ENCODE measurements at places on chromosomes 2 and 18.

- no peak for DNase-seq
These were observed 276.0 kb downstream of the MTX2 start for GRCh38 chr2:176544991-176545956.

- DNase-seq: no peak
These were observed 598.1 kb upstream of the LRRTM4 start for GRCh38 chr2:78120275-78120674.

- no peak for DNase-seq
These were observed 155.1 kb upstream of the RASGRP3 start for GRCh38 chr2:33321236-33321771.

DNA sequence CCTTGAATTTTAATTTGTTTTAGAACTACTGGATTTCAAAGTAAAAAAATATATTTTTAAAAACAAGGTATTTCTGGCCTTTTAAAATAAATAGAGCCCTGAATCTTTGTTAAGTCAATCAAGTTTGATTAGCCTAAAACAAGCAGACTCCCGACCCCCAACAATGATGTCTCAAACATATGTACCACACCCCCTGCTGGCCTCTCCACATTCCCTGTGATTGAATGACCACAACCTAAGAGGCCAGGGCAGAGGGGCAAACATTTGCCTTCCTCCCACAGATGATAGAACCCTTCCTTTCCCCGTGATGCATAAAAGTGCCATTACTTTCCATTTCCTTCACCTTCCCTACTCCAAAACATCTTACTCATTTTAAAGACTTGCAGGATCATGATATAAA, 130.9 kb downstream of the STK39 start:
- peak; percentile 47 for DNase-seq

DNA sequence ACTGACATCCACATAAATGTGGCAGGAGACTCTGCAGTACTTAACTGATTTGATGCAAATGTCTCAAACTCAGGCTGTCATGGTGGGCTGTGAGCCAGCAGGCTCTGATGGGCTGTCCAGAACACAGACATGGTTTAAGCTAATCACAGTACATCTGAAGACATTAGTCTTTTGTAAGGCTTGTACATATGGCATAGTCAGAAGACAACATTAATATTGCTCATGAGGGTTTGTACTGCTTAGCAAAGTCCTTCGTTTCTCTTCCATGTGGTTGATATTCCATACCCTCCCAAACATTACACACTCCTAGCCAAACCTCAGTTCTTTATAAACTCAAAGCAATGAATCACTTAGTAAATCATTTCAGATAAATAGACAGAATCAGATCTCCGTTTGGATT, 330.6 kb downstream of the RND3 start:
- no peak for DNase-seq

- DNase-seq: no peak
These were observed 1816.1 kb upstream of the LRRTM1 start for GRCh38 chr2:82120654-82121053.

DNA sequence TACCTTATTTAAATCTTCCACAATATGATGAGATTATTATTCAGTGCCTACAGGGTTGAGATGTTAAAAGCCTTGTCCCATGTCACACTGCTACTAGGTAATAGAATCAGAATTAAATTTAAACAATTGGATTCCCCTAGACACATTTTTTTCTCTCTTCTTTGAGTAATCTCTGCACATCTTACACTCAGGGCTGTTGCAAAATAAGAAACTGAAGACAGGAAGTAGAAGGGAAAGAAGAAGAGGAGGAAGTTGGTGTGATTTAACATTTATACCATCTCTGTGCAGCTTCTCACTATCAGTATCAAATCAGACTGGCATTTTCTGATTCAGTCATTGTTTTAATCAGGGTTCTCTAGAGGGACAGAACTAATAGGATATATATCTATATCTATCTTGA, 677.6 kb downstream of the IRS1 start:
- no peak for DNase-seq

DNA sequence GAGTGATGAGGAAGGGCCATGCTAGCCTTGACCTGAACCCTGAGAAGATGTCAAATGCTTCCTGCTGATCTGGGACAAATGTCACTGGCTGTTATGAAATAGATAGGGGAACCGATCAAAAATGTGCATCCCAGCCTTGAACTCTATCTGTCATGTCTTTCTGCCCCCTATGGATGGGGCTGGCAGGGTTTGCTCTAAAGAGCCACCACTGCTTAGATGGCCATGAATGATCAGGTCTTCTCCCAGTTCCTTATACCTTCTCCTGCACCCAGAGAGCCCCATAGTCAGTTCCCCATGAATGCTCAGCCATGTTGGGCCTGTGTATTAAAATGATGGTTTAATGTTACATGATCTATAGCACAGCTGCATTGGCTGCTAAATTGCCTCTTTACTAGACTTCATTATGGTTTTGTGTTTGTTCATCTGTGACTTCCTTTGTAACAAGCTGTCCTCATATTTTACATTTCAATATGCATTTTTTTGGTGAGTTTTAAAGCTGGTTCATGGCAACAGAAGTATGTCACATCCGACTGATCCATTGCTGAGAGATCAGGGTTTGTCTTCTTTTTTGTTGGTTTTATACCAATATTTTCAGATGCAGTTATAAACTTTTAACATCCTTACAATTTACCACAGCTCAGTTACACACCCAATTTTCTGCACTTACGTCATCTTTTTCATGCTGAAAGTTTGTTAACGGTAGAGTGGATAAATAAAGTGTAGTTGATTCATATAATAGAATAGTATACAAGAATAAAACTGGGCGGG, 56.3 kb upstream of the SMAD2 start:
- no peak for DNase-seq

DNA sequence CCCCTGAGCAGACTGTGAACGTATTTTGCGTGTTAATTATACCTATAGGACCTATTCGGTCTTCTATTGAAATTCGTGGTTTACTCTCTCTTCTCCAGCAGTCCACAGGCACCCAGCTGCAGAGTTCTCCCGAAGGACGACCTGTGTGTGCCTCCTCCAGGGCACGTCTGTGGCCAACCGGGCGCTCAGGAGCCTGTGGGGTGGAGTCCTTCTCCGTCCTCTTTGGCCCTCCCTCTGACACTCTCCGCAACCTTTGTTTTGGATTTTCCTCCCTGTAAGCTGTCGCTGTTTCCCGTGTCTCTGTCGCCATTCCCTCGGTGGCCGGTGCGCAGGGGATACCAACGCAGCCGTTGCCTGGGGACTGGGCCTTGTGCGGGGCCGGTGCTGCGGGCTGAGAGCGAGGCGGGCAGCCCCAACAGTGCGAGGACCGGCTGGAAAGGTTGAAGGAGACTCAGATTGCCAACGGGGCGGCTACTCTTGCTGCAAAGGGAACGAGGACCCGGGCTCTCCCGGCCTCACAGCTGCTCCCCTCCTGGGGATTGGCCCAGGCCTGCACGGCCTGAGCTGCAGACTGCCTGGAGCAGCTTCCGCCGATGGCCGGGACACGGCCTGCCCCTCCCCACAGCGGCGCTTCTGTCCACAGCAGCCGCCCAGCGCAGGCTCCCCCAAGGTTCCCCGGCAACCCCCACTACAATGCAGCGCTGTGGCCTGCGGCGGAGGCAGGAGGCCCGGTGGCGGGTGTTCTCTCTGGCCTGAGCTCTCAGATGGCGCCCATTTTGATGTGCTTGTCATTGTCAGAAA, 221.0 kb downstream of the MTX2 start:
- DNase-seq: peak; percentile 45

GRCh38 chr2:75707901-75708300, 2.8 kb downstream of the GCFC2 start:
- no peak for DNase-seq

DNA sequence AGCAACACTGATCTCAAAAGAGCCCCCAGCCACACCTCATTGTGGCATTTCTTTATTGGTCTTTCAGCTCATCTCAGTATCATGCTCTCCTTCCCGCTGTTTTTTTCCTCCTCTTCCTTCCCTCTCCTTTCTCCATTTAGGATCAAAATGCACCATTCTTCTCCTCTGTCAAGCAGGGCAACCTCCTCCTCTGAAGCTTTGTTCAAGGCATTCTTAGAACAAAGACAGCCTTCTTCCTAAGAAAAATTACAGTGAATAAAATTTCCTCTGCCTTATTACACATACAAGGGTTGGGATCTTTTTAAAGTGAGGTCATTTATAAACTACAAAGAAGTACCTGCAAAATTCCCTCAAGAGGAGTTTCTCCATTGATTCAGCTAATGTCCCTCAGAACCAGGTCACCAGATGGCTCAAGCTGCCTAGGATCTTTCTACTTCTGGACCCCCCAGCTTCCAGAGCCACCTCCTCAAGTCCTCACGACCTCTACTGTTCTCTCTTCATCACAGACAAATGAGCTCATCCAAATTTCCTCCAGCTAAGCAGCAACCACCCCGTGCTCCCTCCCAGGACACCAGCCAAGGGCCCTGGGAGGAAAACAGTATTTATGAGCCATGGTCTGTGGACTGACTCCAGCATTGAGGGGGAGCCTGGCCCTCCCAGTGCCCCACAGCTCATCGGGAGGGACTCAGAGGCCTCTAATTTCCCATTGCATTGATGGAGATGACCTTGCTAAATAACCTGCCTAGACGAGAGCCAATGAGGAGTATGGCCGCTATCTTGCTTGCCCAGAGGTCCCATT, 18.0 kb downstream of the SFXN5 start:
- DNase-seq: no peak

GRCh38 chr18:34660572-34660971, 49.5 kb upstream of the DTNA start:
- DNase-seq: no peak

- no peak for DNase-seq
These were observed 8.9 kb downstream of the DIS3L2 start for GRCh38 chr2:231970461-231970860.

- DNase-seq: no peak
These were observed 147.0 kb downstream of the ANTXR1 start for GRCh38 chr2:69159986-69160385.

- DNase-seq: no peak
These were observed 116.2 kb downstream of the RBMS1 start for GRCh38 chr2:160377204-160377995.

GRCh38 chr2:239819091-239819973, 205.8 kb downstream of the NDUFA10 start:
- peak; percentile 2 for DNase-seq

GRCh38 chr2:138071720-138072719, 107.7 kb downstream of the HNMT start:
- DNase-seq: no peak

- no peak for DNase-seq
These were observed 354.2 kb downstream of the FBXO15 start for GRCh38 chr18:73793386-73793785.

GRCh38 chr2:72915320-72915906, 1.9 kb upstream of the EMX1 start:
- DNase-seq: no peak

DNA sequence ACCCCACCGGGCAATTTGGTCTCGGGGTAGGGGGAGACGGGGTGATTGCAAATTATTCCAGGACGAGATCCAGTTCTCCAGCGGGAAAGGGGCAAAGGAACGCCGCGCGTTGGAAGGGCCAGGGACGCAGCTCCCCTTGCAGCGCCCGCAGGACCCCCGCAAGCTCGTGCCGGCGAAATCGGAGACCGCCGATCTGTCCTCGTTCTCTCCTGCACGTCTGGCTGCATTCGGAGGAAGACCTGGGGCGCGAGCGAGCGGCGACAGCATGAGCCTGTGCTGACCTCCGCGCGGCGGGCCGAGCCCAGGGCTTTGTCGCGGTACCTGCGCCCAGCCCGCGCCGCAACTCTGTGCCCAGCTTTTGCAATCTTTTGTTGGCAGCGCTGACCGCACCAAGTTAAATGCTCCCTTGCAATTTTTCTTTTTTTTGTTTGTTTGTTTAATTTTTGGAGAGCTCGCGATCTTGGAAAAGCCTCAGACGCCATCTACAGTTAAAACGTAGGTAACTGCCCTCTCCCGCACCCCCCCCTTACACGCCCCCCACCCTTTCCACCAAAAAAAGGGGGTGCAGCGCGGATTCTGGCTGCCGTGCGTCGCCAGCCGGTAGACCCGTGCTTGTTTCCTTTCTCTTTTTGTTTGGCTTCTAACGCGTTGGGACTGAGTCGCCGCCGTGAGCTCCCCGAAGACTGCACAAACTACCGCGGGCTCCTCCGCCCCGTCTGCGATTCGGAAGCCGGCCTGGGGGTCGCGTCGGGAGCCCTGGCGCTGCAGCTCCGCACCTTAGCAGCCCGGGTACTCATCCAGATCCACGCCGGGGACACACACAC, 667 bp downstream of the TRIB2 start:
- peak; percentile 64 for DNase-seq

DNA sequence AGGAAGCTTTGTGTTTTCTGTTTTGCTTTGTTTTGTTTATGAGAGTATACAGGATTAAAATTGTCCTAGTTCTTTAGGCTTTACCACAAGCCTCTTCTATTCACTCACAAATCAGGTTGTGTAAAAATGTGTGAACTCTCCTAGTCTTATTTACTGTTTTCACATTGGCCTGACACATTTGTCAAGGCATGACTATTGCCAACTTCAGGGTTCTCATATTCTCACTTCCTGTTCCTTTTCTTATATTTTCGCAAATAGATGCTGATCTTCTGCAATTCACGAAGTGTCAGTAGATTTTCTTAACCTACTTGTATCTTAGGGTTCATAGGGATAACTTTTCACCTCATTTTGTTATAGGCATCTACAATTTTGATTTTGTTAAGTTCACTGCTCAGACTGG, 67.1 kb downstream of the CCDC102B start:
- DNase-seq: no peak

GRCh38 chr2:167626301-167626700, 621.1 kb downstream of the STK39 start:
- DNase-seq: no peak

DNA sequence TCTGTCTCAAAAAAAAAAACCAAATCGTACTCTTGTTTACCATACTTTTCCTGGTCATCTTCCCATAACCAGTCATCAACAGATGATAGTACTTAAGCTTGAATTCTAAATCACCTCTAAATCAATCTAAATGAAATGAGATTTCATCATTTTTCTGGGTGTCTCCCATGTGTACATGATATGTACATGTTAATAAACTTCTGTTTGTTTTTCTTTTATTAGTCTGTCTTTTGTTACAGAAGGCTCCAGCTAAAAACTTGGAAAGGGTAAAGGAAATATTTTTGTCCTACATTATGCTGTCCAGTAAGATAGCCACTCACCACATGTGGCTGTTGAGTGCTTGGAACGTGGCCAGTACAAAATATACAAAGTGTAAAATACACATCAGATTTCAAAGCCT, 78.7 kb upstream of the MSH6 start:
- DNase-seq: no peak

Data from endothelial cell (in vitro differentiated cells).